ENCODE measurements at places on chromosomes 16 and 17.

DNA sequence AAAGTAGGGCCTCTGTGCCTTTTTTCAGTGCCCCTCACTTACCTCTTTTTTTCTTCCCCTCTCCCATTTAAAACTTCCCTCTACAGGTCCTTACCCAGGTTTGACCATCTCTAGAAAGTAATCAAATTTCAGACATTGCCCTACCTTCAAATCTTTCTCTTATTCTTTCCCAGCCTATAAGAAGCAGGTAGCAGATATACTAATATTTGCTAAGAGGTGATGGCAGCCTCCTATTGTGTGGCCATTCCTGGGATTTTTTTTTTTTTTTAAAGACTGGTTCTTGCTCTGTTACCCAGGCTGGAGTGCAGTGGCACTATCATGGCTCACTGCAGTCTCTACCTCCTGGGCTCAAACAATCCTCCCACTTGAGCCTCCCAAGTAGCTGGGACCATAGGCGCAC, 111.1 kb upstream of the HAS3 start:
- DNase-seq, result no peak

GRCh38 chr17:58398574-58399266, 18.6 kb downstream of the RNF43 start:
- no peak for DNase-seq

GRCh38 chr16:79735271-79735670, 134.7 kb upstream of the MAF start:
- DNase-seq, result no peak

DNA sequence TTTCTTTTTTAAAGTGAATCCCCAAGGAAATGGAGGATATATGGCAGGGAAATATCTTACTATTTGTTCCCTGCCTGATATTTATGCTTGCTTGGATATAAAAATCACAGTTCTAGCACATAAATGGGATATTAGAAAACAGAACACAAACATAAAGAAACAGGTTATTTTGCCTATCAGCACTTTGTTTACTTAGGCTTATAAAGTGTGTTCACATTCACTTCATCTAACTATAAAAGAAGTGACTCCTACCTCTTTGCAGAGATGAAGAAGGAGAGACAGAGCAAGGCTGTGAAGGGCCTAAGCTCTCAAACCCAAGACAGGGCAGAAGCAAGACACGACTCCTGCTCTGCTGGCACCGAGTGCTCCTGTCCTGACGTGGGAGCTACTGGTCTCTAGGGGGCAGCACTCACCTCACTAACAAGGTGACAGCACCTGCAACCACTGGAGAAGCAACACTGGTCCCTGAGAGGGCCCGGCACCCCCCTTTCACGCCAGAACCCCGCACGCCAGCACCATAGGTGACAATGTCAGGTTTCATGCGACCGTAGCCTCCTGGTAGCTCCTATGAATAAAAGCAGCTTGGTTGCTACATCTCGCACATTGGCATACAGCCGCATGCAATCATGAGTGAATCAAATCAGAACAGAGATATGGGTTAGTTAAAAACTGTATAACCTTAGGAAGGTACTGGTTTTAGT, 32.0 kb downstream of the MBTPS1 start:
- DNase-seq, result peak; percentile 22

GRCh38 chr17:79520167-79521165, 90.4 kb downstream of the RBFOX3 start:
- DNase-seq, result no peak

DNA sequence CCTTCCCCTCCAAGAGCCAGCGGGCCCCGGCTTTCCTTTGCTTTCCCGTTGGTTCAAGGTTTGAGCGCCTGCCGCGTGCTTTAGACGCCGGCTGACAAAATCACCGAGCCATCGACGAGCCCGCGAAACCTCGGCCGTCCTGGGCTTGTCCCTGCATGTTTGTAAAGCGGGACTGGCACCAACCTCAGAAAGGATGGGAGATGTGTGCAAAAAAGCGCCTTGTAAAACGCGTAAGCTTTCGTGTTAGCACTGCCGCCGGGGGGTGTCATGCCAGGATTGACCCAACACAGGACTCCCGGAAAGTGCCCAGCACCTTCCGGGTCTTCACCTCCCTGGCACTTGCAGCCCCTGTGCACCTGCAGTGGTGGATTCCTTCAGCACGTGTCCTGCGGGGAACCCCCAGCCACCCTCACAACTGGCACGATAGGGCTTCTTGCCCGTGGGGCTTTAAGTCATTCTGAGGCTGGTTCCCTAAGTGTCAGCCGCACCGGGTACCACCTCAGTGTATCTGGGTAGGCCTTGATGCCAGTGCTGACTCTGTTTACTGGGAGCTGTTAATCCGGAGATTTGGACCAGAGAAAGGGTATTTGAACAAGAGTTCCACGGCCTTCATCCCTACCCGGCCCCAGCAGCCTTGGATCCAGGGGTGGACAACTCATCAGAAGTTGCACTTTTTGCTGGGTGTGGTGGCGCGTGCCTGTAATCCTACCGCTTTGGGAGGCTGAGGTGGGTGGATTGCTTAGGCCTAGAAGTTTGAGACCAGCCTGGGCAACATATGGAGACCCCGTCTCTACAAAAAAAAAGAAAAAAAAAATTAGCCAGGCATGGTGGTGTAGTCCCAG, 817 bp downstream of the NDUFAF8 start:
- peak; percentile 21 for DNase-seq

DNA sequence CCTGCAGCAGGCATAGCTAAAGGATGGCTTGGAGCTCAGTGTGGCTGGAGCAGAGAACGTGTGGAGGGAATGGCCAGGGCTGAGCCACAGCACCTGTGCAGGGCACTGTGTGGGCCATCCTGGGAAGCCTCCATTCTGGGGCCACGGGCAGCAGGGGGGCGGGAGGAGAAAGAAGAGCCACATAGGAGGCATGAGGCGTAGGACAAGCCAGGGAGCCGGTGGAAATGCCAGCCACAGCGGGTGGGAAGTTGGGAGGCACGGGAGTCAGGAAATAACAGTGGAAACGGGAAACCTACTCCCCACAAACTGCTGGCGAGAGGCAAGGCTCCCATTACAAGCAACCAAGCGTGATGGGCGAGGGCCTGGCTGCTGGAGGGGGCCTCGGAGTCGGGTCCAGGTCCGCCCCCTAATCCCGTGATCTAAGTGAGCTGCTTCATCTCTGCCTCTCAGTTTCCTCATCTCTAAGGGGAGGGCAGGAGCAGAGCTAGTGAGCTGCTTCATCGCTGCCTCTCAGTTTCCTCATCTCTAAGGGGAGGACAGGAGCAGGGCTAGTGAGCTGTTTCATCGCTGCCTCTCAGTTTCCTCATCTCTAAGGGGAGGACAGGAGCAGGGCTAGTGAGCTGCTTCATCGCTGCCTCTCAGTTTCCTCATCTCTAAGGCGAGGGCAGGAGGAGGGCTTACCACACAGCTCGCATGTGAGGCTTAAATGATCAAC, 104.9 kb downstream of the ADCY9 start:
- peak; percentile 73 for DNase-seq

GRCh38 chr16:47847220-47847970, 308.4 kb downstream of the ABCC12 start:
- no peak for DNase-seq

- peak; percentile 56 for DNase-seq
Measured at GRCh38 chr17:47200325-47200664, 8.9 kb upstream of the MYL4 start.
